ENCODE measurements at places on chromosomes 1 and 21.

- DNase-seq: no peak
Measured at GRCh38 chr1:115332813-115333608, 5.0 kb downstream of the NGF start.

DNA sequence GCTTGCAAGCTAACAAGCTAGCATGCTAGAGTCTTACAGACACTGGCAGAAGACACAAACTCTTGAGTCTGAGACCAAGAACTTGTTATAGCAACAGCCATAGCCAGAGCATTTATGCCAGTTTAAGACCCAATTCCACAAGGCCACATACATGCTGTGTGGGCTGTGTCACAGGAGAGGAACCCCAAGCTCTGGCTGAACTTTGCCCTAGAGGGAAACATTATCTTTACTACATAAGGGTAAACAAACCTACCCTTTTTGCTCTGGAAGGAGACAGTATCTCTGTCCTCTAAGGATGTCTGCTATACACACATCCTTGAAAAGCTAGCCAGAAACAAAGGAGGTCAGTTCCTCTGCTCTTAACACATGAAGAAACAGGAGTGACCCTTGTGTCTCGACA lies 70.3 kb downstream of the HSF2BP start:
- no peak for DNase-seq

DNA sequence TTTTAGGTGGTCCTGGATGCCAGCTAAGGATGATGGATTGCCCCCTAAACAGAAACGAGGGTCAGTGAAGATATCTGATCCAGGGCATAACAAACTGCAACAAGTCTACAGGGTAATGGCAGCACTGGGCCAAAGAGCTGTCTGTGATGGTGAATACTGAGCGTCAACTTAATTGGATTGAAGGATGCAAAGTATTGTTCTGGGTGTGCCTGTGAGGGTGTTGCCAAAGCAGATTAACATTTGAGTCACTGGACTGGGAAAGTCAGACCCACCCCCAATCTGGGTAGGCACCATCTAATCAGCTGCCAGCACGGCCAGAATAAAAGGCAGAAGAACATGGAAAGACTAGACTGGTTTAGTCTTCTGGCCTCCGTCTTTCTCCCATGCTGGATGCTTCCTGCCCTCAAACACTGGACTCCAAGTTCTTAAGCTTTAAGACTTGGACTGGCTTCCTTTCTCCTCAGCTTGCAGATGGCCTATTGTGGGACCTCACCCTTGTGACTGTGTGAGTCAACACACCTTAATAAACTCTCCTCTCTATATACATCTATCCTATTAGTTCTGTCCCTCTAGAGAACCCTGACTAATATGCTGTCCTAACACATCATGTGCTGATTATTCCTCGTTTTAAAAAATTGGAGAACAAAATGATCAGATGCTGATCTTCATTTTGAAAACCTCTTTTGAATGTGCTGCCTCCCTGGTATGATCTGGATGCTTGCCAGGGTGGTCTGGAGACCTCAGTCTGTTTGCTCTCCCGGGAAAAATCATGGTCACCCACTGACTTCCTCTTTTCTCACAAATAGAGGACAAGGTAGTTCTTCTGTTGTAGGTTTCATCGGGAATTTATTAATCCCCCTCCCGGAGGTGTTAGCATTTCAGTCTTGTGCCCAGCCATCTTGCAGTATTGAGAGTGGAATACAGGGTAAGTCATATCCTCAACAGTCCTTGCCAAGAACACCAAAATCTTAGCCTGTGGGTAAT lies 234.7 kb downstream of the SETD4 start:
- DNase-seq: no peak

GRCh38 chr1:60935599-60936110 lies 146.7 kb upstream of the NFIA start:
- no peak for DNase-seq

DNA sequence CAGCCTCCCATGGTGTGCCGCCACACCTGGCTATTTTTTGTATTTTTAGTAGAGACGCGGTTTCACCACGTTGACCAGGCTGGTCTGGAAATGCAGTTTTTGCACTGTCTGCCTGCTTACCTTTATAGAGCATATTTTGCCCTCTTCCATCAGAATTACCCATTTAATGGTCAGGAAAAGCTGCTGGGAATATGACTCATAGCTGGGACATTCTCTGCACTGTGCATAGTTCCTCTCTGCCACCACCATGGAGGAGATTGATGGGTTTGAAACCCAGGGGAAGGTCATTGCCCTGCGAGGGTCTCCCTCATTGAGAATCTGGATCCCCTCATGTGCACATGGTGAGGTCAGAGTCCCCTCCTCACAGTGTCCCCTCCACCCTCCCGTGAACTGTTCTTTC lies 32.1 kb downstream of the MX1 start:
- no peak for DNase-seq

DNA sequence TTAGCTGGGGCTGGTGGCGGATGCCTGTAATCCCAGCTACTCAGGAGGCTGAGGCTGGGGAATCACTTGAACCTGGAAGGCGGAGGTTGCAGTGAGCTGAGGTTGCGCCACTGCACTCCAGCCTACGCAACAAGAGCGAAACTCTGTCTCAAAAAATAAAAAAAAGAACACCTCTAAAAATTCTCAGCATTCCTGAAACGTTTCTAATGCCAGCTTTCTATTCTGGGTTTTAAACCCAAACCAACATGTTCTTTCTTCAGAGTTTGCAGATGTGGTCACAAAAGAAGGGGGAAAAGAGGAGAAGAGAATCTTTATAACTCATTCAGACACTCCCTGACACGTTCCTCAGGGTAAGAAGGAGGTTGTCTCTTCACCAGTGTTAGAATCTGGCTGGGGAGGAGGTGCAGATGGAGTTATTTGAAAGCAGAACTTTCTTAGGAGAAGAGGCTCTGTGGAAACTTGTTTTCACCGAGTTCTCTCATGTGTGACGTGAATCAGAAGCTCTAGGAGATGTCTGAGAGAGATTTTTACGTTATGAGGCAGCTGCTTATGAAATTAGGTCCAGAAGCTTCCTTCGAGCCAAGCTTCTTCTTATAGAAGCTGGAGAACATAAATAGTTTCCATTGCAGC lies 17.8 kb upstream of the CNR2 start:
- no peak for DNase-seq

DNA sequence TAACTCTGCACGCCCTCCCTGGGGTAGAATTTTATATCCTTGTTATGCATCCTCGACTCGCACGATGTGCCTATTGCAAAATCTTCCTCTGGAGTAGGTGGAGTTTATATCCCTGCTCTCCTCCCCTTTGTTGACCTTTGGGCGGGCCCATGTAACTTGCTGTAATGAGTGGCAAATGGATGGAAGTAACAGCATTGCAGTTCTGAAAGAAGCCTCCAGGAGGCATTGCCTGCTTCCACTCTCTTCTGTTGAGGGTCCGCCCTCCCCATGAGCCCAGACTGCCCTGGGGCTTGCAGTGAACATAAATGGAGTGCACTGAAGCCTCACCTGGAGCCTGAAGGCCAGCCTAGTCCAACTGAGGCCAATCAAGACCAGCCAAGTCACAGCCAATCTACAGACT lies 62.2 kb upstream of the GRIK3 start:
- no peak for DNase-seq

GRCh38 chr1:33763406-33763805 lies 100.5 kb upstream of the HMGB4 start:
- DNase-seq: no peak

DNA sequence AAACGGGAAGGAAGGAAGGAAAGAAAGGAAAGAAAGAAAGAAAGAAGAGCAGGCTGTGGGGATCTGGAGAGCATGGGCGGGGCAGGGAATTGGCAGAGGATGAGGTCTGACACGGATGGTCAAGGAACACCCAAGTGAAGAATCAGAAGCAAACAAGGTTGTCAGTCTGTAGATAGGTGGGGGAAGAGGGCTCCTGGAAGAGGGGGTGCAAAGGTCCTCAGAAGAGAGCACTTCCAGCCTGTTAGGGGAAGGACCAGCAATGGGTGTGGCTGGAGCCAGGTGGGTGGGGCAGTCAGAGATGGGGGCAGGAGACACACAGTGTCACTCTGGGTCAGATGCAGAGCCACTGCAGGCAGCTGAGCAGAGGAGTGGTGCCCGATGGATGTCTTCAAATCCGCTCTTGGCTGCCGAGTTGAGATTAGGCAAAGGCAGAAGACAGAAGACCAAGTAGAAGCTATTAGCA lies 11.0 kb upstream of the PLA2G2C start:
- DNase-seq: no peak

DNA sequence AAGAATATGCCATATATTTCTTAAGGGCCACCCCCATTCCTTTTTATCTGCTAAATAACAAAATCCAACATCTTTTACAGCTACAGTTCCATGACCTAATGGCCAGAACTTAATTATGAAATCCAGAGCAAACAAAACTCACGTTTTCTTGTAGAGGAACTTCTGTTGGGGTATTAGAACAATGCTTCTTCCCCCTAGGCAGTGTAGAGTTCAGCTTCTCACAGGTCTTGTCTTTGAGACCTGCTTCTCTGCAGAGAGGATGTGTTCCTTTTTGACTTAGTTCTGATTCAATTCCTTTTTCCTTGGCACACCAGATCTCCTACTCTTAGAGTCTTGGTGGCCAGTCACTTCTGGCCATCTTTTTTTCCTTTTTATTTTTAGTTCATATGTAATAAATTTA lies 22.2 kb downstream of the VAV3 start:
- DNase-seq: no peak

GRCh38 chr1:160838888-160839287 lies 23.8 kb downstream of the CD244 start:
- no peak for DNase-seq
